ENCODE measurements at places on chromosomes 5 and 9.

- DNase-seq = no peak
These were observed 158.9 kb downstream of the HINT1 start for GRCh38 chr5:131005963-131006684.

DNA sequence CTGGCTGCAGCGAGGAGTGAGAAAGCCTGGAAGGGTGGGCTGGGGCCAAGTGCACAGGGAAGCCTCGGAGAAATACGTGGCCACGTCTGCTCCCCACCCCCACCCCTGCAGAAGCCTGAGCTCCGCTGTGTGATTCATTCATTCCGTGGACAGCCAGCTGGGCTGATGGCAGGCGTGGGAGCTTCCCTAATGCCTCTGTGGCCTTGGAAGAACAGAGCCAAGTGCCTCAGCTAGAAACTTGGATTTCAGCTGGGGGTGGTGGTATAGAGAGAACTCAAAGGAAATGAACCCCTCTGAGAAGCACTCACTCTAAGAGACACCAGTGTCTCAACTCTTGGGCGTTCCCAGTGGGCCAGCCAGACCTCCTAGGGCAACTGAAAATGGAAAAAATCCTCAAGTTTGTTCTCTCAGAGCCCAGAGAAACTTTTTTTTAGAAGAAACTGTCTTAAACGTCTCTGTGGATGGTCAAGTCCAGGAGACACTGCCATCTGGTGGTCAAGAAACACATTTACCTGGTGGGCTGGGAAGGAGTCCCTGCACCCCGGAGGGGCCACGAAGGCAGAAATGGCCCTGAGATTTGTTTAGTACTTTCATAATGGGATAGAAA is 18.0 kb downstream of the ATOX1 start:
- DNase-seq = peak; percentile 79

GRCh38 chr5:173714551-173715428 is 98.3 kb upstream of the BOD1 start:
- DNase-seq = peak; percentile 72

GRCh38 chr5:176353533-176353932 is 8.0 kb downstream of the KIAA1191 start:
- no peak for DNase-seq

DNA sequence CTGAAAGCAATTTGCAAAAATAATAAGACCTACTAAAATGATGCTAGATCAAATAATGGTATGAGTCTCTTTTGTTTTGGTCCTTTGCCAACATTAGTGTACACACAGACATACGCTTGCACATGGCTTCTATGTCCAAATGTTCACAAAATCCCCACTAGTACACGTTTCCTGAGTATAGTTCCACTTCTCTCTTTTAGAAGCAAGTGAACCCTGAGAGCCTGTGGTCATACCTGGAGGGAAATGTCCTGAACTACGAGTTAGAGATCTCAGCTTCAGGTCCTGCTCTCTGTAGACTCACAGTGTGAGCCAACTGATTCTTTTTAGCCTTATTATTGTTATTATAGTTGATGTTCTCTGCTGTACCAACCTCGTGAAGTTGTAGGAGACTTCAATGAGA is 47.3 kb upstream of the ACTBL2 start:
- DNase-seq = no peak

GRCh38 chr9:136977649-136978072 is 357 bp downstream of the PTGDS start:
- DNase-seq = no peak

DNA sequence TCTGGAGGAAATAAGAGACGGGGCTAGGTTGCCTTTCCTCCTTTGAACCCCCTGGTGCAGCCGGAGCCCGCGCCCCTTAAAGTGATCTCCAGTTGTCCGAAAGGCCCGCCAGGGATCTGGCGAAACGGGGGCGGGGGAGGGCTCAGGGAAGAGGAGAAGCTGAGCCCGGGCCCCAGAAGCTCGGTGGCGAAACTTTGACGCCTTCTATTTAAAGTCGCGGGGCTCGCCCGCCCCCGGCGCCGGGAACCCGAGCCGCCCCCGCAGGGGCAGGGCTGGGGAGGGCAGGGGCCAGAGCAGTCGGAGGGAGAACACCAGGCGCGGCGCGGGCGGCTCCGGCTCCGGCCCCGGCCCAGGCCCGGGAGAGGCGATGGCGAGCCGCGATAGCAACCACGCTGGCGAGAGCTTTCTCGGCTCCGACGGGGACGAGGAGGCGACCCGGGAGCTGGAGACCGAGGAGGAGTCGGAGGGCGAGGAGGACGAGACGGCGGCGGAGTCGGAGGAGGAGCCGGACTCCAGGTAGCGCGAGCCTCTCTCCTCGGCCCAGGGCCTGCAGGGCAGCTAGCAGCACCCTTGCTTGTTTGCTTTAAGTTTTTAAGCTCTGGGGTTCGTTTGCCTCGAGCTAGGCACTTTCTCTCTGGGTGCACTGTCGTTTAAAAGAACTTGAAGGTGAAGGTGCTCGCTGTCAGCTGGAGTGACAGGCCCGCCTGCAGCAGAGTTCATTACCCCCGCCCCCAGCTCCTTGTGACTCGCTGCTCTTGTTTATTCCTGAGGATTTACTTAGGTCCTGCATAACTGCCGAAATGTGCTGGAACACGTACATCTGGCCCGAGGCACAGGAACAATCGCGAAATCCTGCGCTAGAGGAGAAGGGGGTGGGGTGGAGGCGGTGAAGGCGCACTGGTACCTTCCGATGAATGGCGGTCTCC is at the start of gene CMYA5:
CMYA5 (plus strand) TSS at position 296 of the 926 bp plus-strand sequence; CDS start at position 368, 72 bp downstream.
- DNase-seq = peak; percentile 59

DNA sequence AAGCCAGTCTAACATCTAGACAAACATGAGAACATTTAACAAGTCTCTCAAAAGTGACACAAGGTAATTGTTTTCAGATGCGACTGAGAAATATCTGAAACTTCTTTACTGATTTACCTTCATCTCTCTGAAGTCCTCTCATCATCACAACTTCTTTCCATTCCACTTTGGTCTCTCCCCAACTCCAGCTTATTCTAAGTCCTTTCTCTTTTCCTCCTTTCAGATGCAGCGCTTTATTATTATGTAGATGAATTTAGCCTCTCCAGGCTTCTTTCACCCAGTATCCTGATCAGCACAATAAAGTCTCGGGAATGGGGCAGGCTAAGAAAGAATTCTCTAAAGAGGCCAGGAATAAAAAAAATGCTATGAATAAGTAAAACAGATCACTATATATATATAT is 128.0 kb downstream of the KCTD16 start:
- no peak for DNase-seq

GRCh38 chr9:70883056-70883455 is 238.4 kb downstream of the TRPM3 start:
- no peak for DNase-seq

DNA sequence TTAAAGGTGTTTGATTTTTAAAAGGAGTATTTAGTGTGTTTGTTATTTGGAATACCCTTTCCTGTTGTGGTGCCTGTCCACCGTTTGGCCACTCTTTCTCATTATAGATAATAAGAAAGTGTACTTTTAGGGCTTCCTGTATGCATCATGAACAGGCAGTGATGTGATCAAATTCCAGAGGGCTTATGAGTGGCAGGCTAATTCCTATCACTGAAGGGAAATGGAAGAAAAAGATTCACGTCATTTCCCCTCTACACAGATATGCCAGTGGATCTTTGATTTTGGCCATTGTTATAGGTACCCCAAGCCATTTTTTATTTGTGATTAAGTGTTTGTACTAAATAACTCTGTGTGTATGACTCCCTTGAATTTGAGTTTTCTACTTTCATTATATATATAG is 37.1 kb downstream of the RPS6 start:
- DNase-seq = no peak

DNA sequence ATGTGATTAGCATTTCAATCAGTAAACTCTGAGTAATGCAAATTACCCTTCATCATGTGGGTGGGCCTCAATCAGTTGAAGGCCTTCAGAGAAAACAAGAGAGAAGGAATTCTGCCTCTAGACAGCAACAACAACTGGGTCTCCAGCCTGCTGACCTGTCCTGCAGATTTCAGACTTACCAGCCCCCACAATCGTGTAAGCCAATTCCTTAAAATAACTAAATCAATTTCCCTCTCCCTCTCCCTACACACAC is 41.7 kb upstream of the FBXW11 start:
- DNase-seq = no peak

DNA sequence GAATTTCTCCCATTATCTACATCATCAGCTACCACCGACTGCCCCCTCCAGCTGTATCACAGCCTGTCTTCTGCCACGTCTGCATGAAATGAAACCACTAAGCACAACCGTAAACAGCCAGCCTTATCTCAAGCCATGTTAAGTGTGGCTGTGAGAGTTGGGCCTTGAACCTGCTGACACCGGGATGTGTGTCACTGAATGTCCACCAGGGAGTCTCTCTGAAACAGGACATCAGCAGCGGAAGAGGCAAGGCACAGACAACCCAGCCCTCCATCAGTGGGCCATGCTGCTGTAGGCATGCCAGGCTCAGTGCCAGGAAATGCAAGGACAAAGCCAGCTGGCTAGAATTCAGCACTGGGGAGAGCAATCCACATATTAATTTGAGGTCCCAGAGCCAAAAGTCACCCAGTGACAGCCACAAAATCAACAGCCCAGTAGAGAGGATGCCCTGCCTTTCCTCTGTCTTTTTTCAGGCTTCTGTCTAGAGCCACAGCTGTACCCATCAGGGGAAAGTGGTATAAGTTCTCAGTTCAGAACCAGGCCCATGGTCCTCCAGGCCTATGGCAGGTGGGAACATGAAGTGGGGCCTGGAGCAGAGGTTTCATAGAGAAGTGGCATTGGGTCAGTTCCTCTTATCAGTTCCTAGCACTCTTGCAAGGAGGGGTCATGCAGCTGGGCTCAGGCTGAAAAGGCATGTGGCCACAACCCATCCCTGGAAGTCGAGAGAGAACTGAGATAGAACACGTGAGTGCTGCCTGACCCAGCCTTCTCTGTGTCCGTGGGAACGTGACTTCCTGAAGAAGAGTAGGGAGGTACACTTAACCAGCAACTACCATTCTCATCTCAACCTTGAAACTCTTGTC is 199.4 kb downstream of the ESM1 start:
- peak; percentile 14 for DNase-seq

GRCh38 chr5:6788956-6789649 is 75.9 kb downstream of the TENT4A start:
- no peak for DNase-seq

DNA sequence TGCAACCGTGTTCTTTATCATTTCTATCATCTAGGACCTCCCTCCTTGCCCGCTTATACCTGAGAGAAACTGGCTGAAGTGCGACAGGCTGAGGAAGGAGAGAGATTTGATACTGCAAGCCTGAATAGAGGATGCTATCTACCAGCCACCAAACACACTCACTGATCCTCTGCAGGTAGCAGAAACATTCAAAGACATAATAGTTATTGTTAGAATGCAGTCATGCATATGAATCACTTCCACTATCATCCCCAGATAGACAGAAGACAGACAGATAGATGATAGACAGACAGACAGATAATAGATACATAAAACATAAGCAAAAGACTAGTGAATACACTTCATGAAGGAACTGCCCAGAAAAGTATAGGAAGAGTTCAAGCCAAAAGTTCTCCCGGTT is 32.9 kb downstream of the FAM81B start:
- DNase-seq = no peak

DNA sequence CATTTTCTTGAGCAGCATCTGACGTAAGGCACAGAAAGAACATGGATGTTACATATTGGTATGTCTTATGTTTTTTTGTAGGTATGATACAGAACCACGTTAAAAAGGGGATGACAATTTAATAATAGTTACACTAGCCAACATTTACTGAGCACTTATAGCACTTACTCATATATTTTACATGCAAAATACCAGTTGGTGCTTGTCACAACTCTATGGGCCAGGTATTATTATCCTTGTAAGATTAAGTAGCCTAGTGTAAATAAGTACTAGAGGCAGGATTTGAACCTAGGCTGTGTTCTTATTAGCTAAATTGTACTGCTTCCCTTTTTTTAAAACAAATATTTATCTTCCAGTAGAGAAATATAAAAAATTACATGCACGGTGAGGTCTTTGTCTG is 83.5 kb downstream of the RANBP17 start:
- no peak for DNase-seq

DNA sequence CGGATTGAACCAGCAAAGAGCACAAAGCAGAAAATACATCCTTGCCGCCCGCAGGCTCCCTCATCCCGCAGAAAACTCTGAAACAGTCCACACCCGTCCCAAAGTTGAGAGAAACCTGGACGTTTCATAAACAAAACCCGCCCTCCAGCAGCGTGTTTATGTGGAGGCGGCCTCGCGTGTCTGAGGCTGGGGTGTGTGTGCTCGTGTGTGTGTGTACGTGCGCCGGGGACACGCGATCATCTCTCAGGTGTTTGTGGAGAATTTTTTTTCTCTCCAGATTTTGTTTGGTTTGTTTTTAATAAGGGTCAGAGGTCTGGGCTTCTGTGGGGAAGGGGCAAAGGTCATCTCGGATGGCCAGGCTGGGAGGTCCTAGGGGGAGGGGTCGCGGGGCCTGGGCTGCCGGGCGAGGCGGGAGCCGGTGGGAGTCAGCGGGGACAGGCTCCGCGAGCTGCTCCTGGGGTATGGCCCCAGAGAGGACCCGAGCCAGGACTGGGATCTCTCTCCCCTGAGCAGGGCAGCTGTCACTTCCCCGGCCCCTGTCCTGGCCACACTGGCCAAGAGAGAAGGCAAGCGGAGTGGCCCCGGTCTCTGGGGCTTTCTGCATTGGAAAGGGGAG is 206.4 kb downstream of the C9orf50 start:
- DNase-seq = peak; percentile 56

DNA sequence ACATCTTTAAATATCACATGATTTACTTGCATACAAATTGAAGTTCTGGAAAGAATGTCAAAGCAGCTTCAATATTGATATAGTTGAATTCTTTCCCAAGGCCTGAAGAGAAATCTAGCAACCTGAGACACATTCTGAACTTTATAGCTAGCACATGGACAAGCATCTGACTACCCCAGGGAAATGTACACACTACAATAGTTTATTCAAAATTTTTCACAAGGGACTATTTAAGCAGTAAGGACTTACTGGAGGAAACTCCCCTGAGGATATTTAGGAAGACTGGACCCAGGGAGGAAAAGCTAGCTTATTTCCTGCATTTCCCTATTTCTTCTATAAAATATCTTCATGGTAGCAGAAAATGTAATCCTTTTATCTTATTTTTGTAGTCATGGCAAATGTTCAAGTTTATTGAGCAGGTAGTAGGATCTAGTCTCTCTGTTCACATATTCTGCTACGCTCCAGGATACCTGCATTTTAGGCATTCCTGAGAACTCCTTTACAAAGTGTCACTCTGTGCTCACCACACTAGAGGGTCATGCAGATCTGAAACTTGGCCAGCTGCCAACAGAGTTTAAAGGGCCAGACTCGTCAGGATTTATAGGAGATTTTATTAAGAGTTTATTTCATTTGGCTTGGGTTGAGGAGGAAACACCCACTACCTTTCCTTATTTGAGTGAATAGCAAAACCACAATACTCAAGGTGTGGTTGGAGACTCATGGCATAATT is 348.4 kb upstream of the FTMT start:
- no peak for DNase-seq

DNA sequence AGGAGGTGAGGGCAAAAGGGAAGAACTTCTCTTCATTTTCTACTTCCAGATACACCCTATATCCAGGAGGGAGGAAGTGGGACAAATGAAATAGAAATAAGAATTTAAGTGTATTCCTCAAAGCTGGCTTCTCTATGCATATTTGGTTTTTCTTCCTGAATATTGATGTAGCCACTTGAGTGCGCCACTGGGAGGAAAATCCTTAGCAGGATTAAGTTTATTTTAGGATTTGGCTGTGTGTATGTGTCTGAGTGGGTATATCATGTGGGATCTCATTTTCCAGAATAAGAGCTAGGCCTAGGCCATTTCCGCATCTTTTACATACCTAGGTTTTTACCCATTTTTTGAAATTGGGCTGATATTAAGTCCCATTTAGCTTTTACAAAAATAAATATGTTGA is 42.5 kb downstream of the MAP1B start:
- DNase-seq = no peak

All from GM03348 (cell line).